Activated T-cell treated with anti-CD3 and anti-CD28 coated beads, Interleukin-2, amount 50 U/mL, for 24 hours (primary cell): ENCODE measurements at places on chromosomes 12 and 14.

GRCh38 chr12:119122751-119123150 is 56.0 kb upstream of the HSPB8 start:
- no peak for DNase-seq

GRCh38 chr12:39581592-39581991 is 38.0 kb downstream of the ABCD2 start:
- no peak for DNase-seq

GRCh38 chr14:81686512-81686911 is 152.9 kb upstream of the SEL1L start:
- DNase-seq = no peak

- no peak for DNase-seq
Observed at GRCh38 chr14:22579236-22579635, 9.8 kb downstream of the DAD1 start.

- no peak for DNase-seq
Observed at GRCh38 chr14:61262082-61262481, 19.1 kb downstream of the TMEM30B start.

DNA sequence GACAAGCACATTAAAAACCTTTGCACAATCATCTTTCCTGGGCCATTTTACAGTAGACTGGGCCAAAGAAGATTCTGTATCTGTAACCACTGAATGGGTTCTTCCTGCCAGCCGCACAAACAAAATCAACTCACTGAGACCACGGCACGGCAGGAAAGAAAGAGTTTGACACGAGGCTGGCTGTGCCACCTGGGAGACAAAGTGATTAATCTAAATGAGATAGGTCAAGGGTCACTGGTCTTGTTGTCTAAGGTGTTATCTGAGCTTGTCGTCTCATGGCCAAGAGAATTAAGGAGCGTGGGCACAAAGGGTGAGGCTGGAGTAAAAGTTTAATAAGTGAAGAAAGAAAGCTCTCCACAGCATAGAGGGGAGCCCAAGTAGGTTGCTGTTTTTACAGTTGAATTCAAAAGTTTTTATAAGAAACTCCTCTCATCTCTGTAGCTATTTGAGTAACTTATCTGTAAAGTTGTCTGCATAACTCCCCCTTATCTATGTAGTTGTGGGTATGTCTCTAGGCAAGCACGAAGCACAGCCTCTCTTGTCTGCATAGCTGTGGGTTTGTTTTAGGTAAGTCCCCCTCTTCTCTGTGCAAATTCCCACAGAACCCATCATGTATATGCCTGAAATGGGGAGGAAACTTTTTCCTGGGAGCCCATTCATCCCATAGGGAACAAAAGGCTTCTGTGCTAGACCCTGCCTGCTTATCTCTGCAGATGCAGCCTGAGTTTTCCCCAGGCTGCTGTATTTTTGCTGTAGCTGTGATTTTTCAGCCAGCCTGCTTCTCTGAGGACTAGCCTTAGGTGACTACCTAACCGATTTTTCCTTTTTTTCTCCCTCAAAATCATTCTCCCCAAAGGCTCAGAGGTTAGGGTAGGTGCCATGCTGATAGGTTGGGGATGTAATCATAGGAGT is 1314.6 kb upstream of the TMEM132C start:
- DNase-seq = no peak

GRCh38 chr14:96808619-96809406 is 11.6 kb downstream of the VRK1 start:
- no peak for DNase-seq

- DNase-seq = no peak
Observed at GRCh38 chr12:48981757-48982157, 3.6 kb downstream of the WNT1 start.

GRCh38 chr14:82778601-82779000 is 1244.9 kb upstream of the SEL1L start:
- DNase-seq = no peak

GRCh38 chr12:99498756-99499155 is 148.8 kb upstream of the GARIN6 start:
- no peak for DNase-seq

DNA sequence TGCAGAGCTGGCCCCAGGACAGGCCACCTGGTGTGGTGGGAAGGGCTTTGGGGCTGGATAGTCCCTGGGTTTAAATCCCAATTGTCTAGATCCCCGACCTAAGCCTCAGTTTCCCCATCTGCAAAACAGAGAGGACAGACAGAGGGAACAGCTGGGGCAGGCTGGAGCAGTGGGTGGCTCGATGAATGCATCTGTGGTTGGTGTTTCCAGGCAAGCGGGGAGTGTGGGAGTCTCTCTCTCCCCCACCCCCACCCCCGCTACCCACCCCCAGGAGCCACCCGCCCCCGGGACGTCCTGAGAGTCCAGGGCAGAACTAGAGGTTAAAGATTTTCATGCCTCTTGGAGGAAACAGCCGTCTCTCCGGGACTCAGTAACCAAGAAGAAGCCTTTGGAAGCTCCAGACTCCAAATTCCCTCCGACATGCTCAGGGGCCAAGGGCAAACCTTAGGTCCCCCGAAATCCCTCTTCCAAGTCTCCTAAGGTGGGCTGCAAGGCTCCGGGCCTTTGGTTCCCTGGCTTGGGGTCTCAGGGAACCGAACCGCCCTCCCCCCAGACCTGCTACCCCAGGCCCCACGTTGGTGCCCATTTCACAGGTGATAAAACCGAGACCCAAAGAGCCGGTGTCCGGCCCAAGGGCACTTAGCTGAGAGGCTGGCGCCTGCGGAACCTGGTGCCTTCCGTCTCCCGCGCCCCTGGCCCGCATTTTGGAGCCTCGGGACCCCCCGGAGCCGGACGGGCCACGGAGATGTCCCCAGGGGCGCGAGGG is 474 bp downstream of the TRPV4 start:
- DNase-seq = no peak

- no peak for DNase-seq
Observed at GRCh38 chr14:70652871-70653270, 11.2 kb downstream of the TTC9 start.
